Ecto neural progenitor cell (in vitro differentiated cells): ENCODE measurements at places on chromosomes 7 and 10.
A peak's percentile ranks its signal among the peaks of the same experiment; 100 is the strongest.

GRCh38 chr7:141704741-141705140, 2.8 kb upstream of the DENND11 start:
- DNase-seq = no peak

DNA sequence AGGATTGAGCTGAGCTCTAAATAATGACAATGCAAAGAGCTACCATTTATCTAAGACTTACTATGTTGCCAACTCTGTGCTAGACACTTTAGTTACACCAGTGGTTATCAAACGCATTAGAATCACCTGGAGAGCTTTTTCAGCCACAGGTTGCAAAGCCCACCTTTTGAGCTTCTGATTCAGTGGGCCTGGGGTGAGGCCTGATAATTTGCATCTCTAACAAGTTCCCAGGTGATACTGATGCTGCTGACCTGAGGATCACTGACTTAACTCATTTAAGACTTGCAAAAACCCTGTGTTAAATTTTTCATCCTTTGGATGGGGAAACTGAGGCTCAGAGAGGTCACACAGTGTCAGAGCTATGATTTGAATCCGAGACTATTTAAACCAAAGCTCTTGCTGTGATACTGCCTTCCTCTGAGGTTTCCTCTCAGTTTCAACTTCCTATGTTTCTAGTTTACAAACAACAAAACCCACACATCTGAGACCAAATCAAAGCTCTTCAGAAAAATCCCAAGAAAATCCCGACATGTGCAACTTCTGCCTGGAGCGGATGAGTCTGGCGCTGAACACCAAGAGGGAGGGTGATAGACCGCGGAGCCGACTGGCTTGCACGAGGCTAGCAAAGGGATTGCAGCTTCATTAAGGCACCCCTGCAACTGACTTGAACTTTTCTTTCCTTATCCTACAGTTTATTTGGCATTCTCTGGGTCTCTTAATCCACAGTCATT, 124.9 kb downstream of the CYP26A1 start:
- DNase-seq = no peak

DNA sequence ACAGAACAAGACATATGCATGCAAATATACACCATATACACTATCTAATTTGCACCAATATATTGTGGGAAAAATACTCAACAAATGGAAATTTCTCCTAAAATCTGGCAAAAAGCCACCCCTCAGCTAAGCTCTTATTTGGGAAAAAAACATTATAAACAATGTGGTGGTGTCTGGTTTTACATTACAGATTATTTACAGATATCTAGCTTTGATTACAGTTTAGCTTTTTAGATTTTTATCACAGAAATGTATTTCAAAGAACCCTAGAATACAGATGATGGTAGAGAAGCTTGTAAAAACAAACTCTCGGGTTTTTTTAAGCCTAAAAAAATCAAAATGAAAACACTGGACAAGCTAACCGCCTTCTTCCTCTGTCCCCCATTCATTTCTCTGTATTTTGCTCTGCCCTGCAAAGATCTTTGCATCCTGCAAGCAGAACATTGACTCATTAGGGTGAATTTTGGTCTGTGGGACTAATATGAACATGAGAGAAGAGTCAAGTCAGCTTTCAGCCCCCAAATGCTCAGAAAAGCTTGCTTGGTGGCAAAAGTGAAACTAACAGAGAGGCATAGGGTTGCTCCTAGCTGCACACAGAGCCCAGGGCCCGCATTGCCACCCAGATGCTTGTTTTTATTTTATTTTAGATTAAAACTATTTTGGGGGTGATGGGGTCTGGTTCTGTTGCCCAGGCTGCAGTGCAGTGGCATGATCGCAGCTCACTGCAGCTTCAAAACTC, 88.8 kb upstream of the LYZL1 start:
- DNase-seq = no peak

DNA sequence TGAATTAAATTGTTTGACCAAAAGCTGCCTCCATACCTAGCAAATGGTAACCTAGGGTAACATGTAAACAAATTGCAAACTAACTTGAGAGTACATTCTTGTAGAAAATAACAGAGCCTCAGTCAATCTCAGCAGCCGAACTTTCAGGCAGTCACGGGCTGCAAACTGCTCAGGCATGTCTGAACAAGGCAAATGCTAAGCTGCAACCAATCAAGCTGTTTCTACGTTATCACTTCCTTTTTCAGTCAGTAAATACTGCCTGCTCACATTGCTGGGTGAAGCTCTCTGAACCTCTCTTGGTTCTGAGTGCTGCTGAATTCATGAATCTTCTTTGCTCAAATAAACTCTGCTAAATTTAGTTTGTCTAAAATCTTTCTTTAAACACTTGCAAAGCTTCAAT, 1212.4 kb downstream of the SORCS1 start:
- DNase-seq = peak; percentile 50

DNA sequence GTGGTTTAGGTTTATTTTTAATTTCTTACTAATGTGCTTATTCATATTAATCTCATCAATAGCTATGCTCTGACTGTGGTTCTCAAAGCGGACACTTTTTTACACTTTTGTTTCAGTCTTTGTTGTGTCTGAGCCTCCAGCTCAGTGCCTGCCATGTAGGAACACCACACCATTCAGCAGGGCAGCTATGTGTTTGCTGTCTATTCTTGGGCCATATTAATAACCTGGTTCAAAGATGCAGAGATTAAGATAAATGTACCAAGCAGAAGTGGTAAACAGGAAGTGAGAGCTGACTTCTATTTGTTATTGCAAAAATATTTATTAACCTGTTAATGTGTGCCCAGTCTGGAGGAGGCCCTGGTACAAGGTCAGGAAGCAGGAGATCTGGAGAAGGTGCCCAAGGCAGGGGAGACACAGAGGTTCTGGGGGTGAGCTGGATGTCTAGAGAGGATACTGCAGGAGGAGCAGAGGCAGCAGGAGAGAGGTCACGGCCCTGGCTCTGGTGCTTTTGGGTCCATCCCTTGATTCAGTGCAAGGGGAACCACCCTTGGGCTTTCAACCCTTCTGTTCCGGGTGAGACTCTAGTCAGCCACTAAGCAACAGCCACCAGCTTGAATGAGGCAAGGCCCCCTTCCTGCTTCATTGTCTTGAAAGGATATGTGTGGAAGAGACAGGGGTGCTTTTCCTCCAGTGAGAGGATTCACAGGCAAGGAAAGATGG, 1.9 kb downstream of the TBXAS1 start:
- no peak for DNase-seq

DNA sequence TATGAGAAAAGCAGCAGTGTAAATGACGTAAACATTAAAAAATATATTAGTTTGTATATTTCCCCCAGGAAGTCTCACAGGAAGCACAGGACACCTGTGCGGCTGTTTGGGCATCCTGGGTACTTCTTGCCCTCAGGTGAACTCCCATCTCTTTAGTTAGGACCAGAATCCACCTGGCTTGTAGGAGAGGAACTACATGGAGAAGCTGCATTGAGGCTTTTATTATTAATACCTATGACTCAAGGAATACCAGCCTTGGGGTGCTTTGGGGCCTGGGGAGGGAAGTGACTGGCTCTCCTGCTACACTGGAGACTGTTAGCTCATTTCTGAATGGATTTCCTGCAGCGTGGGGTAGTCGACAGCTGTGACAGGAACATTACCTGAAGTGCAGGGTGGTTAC, 40.0 kb upstream of the GSDME start:
- no peak for DNase-seq
